ENCODE measurements at places on chromosomes 13 and 19.
A peak's percentile ranks its signal among the peaks of the same experiment; 100 is the strongest.

DNA sequence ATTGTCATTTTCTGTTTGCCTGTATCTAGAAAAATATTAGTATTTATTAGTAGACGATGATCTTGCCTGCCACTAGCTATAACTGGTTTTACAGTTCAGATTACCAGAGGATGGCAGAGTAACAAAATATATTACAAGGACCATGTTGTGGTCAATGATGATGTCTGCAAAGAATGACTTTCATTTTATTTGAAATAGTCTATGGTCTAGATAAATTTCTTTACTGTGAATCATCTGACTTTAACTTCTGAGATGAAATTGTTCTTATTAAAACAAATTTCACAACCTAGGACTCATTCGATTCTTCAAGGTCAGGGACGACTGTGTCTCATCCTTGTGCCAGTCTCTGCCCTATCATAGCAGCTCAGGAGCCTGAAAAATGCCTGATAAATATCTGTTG is 637.8 kb upstream of the KLF12 start:
- no peaks in the 10 kb centered on the region for H3K4me1 ChIP-seq
- no peak overlapping the region for H3K27ac ChIP-seq
- H3K27me3 ChIP-seq: peaks cover 3% of the 10 kb centered on the region
- no peaks in the 10 kb centered on the region for H3K36me3 ChIP-seq

- no peak overlapping the region for H3K27ac ChIP-seq
- H3K4me1 ChIP-seq: no peaks in the 10 kb centered on the region
Observed at GRCh38 chr19:13078897-13079541, 23.6 kb downstream of the LYL1 start.

DNA sequence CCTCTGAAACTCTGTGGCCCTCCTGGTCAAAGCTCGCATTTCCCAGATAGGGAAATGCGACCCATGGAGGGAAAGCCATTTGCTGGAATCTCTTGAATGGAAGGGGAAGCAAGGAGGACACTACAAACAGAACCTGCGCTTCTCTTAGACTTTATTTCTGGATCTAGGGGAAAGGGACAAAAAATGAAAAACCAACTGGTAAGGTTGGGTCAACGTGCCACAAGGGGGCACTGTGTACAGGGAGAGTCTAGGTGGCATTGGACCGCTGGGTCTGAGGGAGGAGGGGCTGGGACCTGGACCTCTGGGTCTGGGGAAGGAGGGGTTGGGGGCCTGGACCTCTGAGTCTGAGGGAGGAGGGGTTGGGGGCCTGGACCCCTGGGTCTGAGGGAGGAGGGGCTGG is 5.0 kb downstream of the KLK4 start:
- no peaks in the 10 kb centered on the region for H3K36me3 ChIP-seq
- H3K27me3 ChIP-seq: peaks cover 24% of the 10 kb centered on the region
- H3K27ac ChIP-seq: no peak overlapping the region
- H3K4me1 ChIP-seq: peaks cover 6% of the 10 kb centered on the region
- H3K4me3 ChIP-seq: no peak overlapping the region
- DNase-seq: no peak

- H3K4me1 ChIP-seq: no peaks in the 10 kb centered on the region
- no peak overlapping the region for H3K27ac ChIP-seq
- no peaks in the 10 kb centered on the region for H3K36me3 ChIP-seq
Observed at GRCh38 chr13:19810996-19811881, 28.5 kb upstream of the PSPC1 start.

DNA sequence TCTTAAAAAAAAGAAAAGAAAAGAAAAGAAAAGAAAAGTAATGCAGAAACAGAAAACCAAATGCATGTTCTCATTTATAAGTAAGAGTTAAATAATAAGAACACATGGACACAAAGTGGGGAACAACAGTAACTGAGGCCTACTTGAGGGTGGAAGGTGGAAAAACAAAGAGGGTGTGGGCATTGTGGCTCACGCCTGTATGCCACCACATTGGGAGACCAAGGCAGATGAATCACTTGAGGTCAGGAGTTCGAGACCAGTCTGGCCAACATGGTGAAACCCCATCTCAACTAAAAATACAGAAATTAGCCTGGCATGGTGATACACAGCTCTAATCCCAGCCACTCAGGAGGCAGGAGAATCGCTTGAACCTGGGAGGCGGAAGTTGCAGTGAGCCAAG is 8.1 kb downstream of the ZNF708 start:
- H3K4me3 ChIP-seq: no peak overlapping the region
- H3K4me1 ChIP-seq: peaks cover 30% of the 10 kb centered on the region
- peaks cover 42% of the 10 kb centered on the region for H3K36me3 ChIP-seq
- H3K27me3 ChIP-seq: no peaks in the 10 kb centered on the region
- no peak overlapping the region for H3K27ac ChIP-seq

GRCh38 chr19:18157465-18158063 is 4.6 kb downstream of the PIK3R2 start:
- H3K27ac ChIP-seq: no peak overlapping the region
- H3K36me3 ChIP-seq: no peaks in the 10 kb centered on the region
- peaks cover 20% of the 10 kb centered on the region for H3K4me1 ChIP-seq
- H3K27me3 ChIP-seq: no peaks in the 10 kb centered on the region

DNA sequence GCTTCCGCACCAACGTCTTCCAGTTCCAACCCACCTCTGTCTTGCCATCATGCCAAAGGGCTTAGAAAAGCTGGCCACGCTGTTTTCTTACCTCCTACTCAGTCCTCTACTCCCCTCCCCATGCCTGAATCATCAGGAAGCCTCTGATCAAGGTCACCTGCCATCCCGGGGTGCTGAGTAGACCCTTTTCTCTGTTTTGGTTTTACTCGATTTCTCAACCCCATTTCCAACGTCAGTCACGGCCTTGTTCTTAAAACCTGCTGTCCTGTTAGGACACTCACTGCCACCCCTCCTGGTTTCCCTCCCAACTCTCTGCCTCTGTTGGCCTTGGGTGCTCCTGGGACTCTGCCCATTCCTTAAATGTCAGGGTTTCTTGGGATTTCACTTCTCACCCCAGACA is 350.1 kb downstream of the FOXO1 start:
- DNase-seq: no peak
- H3K36me3 ChIP-seq: peaks cover 2% of the 10 kb centered on the region
- H3K27ac ChIP-seq: no peak overlapping the region
- peaks cover 22% of the 10 kb centered on the region for H3K4me1 ChIP-seq
- no peak overlapping the region for H3K4me3 ChIP-seq

- no peak overlapping the region for H3K27ac ChIP-seq
- no peaks in the 10 kb centered on the region for H3K4me1 ChIP-seq
- H3K4me3 ChIP-seq: no peak overlapping the region
- DNase-seq: no peak
- H3K27me3 ChIP-seq: peaks cover 3% of the 10 kb centered on the region
Observed at GRCh38 chr19:31448221-31448657, 99.0 kb upstream of the TSHZ3 start.

- peaks cover 23% of the 10 kb centered on the region for H3K36me3 ChIP-seq
- no peak overlapping the region for H3K4me3 ChIP-seq
- peaks cover 50% of the 10 kb centered on the region for H3K4me1 ChIP-seq
- no peak for DNase-seq
Observed at GRCh38 chr13:51605698-51606097, 21.4 kb downstream of the WDFY2 start.

GRCh38 chr13:61144301-61144700 is 271.3 kb downstream of the PCDH20 start:
- no peak overlapping the region for H3K4me3 ChIP-seq
- H3K36me3 ChIP-seq: no peaks in the 10 kb centered on the region
- no peak for DNase-seq
- H3K4me1 ChIP-seq: no peaks in the 10 kb centered on the region
- H3K27ac ChIP-seq: no peak overlapping the region

DNA sequence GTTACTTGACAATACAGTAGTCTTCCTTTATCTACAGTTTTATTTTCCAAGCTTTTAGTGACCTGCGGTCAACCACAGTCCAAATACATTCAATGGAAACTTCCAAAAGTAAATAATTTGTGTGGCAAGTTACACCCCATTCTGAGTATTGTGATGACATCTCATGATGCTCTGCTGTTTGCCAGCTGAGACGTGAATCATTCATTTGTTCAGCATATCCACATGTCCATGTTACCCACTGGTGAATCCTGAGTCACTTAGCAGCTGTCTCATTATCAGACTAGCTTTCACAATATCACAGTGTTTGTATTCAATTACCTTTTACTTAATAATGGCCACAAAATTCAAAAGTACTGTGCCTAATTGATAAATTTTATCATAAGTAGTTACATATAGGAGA is 179.8 kb downstream of the PRR20E start:
- no peak overlapping the region for H3K27ac ChIP-seq
- no peak overlapping the region for H3K4me3 ChIP-seq

DNA sequence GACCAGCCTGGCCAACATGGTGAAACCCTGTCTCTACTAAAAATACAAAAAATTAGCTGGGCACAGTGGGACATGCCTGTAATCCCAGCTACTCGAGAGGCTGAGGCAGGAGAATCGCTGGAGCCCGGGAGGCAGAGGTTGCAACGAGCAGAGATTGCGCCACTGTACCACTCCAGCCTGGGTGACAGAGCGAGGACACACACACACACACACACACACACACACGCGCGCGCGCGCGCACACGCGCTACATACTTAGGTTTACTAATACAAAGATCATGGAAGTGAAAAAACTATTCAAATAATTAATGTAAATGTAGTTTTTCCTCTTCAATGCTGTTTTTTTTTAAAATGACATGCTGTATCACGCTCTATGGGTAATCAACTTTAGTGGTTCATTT is 58.5 kb upstream of the ZDHHC20 start:
- no peak overlapping the region for H3K27ac ChIP-seq
- no peak overlapping the region for H3K4me3 ChIP-seq
- H3K4me1 ChIP-seq: no peaks in the 10 kb centered on the region
- DNase-seq: no peak

- H3K27ac ChIP-seq: no peak overlapping the region
- H3K4me1 ChIP-seq: no peaks in the 10 kb centered on the region
- H3K36me3 ChIP-seq: no peaks in the 10 kb centered on the region
- peaks cover 1% of the 10 kb centered on the region for H3K27me3 ChIP-seq
- no peak for DNase-seq
- H3K4me3 ChIP-seq: no peak overlapping the region
Observed at GRCh38 chr13:106314417-106314816, 221.0 kb downstream of the EFNB2 start.

- peaks cover 19% of the 10 kb centered on the region for H3K27me3 ChIP-seq
- peaks cover 8% of the 10 kb centered on the region for H3K36me3 ChIP-seq
- peaks cover under 1% of the 10 kb centered on the region for H3K4me1 ChIP-seq
- H3K27ac ChIP-seq: no peak overlapping the region
- H3K4me3 ChIP-seq: no peak overlapping the region
Observed at GRCh38 chr19:15101479-15102082, 5.6 kb upstream of the SYDE1 start.

GRCh38 chr19:50542943-50543342 is 25.3 kb downstream of the LRRC4B start:
- H3K36me3 ChIP-seq: no peaks in the 10 kb centered on the region
- no peaks in the 10 kb centered on the region for H3K4me1 ChIP-seq
- H3K4me3 ChIP-seq: no peak overlapping the region
- no peak for DNase-seq

DNA sequence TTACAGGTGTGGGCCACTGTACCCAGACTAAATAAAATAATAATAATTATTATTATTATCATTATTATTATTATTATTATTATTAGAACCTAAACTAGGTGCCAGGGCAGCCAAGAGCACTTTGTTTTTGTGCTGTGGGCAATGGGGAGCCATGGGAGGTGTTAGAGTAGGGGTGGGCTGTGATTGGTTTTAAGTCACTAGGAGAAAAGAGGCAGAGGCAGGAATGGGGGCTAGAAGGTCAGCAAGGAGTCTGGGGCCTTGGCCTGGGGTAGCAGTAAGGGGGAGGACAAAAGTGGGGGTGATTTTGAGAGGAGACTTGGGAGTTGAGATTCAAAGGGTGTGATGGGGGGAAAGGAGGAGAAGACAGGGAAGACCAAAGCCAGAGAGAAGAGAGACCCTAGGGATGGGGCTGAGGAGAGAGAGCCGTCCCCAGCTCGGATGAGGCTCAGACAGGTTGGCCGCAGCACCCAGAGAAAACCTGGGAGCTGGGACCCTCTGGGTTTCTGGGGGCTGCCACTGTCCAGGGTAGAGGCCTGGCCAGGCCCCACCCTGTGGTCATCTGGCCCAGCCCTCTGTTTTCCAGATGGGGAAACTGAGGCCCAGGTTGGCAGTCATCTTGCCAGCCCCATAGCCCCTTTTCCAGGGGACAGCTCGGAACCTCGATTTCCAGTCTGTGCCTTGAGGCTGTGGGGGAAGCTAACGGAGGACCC is 17.8 kb upstream of the BTBD2 start:
- peaks cover 3% of the 10 kb centered on the region for H3K36me3 ChIP-seq
- DNase-seq: no peak
- peaks cover 26% of the 10 kb centered on the region for H3K4me1 ChIP-seq
- H3K27me3 ChIP-seq: no peaks in the 10 kb centered on the region
- H3K4me3 ChIP-seq: peak overlapping the region; percentile 5
- peak overlapping the region; percentile 59 for H3K27ac ChIP-seq
